ENCODE measurements at places on chromosomes 5 and 9.
A peak's percentile ranks its signal among the peaks of the same experiment; 100 is the strongest.

DNA sequence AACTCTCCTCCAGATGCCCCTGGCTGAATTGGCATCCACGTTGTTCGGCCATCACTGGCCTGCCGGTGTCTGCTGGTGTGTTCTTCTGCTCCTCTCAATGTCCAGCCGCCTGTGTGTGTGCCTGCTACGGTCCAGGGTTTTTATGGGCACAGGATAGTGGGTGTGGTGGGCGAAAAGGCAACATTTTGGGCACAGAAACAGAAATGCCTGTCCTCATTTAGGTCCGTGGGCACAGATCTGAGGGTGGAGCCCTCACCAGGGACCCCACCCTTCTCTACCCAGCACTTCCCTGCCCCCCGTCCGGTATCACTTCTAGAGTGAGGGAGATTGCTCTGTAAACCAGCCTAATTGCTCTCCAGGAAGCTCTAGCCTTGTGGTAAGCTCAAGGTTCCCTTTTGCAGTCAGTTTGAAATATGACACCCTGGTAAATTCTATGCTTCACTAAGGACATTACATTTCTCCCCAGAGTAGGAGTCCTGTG, 410.1 kb downstream of the MAT2B start:
- DNase-seq = no peak

DNA sequence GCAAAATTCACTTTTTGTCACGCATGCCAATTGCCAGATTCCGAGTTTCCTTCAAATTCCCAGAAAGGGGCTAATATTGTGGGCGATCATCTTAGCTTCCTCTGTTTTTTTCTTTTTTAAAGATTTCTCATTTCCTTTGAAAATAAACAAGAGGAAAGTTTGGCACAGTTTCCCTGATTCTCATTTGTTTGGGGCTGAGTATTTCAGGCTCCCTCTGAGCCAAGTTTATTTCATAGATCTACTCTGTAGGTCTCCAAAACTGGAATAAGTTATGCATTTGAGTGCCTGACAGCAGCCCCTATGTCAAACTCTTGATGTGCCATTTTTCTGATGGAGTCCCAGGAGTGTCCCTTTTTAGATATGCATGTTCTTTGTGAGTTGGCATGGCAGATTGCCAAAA, 1297.2 kb upstream of the WWC1 start:
- no peak for DNase-seq

DNA sequence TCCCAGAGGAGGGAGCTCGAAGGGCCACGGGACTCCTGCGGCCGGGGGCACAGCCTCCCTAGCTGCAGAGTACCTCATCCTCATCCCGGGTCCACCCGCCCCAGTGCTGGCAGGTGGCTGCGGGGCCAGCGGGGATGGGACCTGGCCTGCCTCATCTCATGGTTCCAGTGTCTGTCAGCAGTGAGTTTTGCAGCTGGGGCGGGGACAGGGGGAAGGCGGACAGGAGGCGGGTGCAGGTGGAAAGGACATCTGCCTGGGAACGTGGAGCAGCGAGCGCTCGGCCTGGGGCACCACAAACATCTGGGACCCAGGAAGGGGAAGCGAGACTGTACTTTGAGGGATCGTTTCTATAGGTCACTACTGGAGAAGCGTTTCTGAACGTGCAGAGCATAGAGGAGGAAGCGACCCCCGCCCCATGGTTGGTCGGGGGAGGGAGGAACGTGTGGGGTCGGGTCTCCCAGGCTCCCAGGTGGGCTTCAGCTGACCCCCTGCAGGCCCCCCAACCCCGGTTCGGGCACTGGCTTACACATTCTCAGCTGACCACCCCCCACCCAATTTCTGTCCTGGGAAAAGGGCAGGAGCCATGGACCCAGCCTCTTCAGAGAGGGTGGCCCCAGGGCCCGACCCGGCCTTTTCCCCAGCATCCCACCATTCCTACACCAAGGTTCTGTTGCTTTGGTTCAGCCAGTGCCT, 56.5 kb upstream of the NOTCH1 start:
- no peak for DNase-seq

- DNase-seq = no peak
Measured at GRCh38 chr9:111840442-111840841, 45.7 kb upstream of the SHOC1 start.

DNA sequence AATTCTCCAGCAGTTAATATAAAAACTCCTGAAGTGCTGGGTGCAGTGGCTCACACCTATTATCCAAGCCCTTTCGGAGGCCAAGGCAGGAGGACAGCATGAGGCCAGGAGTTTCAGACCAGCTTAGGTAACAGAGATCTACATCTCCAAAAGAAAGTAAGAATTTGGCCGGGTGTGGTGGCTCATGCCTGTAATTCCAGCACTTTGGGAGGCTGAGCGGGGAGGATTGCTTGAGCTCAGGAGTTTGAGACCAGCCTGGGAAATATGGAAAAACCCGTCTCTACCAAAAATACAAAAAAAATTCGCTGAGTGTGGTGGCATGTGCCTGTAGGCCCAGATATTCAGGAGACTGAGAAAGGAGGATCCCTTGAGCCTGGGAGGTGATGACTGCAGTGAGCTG, 6.7 kb upstream of the GPBP1 start:
- DNase-seq = no peak

GRCh38 chr5:73496984-73497457, 1.2 kb upstream of the BTF3 start:
- peak; percentile 57 for DNase-seq

- no peak for DNase-seq
Measured at GRCh38 chr5:99724732-99725290, 796.0 kb upstream of the CHD1 start.

- no peak for DNase-seq
Measured at GRCh38 chr5:102229685-102230084, 66.4 kb downstream of the SLCO4C1 start.

- DNase-seq = no peak
Measured at GRCh38 chr9:130425741-130426466, 18.9 kb upstream of the ASS1 start.

GRCh38 chr5:98940581-98940980, 11.8 kb upstream of the CHD1 start:
- DNase-seq = no peak

DNA sequence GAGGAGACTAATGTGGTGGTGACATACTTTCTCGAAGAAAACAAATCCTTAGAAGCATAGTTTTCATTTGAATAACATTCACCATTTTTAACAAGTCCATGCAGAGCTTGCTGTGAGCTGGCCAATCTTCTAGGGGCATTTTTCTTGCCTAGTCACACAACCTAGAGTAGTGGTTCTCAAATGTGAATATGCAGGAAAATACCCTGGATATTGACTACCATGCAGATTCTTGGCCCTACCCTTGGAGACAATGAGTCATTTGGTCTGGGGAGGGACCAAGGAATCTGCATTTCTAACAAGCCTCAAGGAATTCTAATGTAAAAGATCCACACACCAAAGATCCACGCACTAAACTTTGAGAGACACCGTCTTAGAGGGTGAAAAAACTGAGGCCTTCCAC, 23.5 kb downstream of the GDNF start:
- DNase-seq = no peak
